T-helper 2 cell treated with Interferon-gamma antibody and Interleukin-4, amounts not matched to agents 5 μg/mL and 100 μg/mL, for 36 hours (primary cell): ENCODE measurements at places on chromosomes 2 and 18.

DNA sequence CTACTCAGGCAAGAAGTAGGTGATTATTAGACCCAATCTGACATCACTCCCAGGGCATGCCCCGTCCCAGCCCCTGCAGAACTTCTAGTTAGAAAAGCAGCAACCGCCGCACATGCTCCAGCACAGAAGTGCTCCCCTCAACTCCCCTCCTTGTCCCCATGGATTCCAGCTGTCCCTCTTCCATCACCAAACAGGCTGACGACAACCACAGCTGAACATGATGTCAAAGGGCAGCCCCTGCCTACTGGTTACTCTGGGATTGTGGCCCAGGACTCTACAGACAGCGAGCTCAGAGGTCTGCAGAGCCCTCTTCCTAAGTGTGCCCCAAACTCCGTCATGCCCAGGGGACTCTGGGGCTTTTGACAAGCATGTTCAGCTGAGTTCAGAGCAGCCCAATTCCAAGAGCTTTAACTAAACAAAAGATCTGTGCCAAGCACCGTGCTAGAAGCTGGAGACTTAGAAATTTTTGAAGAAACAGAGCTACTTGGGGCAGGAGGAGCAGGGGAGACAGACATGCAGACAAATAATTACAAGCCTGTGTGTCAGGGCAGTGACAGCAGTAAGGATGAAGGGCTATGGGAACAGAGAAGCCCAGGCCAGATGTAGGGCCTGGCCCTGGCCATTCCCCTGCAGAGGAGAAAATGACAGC, 148.1 kb downstream of the BCL11A start:
- no peak for DNase-seq

DNA sequence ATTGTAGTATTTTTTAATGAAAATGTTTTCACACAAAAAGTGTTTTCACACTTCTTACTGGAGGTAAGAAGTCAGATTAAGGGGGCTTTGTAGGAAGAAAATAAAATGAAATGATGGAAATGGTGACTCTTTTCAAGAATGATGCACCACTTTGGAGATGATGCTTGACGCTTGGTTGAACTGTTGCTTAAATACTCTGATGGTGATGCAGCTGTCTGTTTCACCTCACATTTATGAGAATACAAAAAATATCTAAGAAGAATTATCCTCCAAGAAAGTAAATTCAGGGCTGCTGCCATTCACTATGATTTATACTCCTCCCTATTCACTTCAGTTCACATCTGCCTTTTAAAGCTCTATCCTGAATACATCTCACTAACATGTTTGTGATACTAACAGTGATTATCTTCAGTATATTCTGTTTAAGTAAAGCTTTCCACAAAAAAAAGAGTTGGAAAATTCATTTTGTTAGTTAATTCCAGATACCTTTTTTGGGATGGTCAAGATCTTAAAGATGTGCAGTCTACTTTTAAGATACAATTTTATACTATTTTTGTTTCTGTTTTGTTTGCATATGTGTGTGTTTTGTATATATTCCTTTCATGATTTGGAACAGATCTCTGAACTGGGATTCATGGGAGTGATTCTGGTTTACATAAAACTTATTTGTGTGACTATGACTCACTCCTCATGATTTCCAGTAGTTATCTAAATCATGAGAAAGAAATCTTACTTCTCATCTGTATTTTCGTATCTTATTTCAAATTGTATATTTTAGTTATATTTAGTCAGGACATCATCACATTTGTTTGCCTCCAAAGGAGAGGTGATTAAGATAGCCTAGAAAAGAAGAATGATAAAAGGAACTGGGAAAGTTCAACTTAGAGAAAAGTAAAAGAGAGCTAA, 53.1 kb downstream of the SLC39A10 start:
- DNase-seq = no peak

DNA sequence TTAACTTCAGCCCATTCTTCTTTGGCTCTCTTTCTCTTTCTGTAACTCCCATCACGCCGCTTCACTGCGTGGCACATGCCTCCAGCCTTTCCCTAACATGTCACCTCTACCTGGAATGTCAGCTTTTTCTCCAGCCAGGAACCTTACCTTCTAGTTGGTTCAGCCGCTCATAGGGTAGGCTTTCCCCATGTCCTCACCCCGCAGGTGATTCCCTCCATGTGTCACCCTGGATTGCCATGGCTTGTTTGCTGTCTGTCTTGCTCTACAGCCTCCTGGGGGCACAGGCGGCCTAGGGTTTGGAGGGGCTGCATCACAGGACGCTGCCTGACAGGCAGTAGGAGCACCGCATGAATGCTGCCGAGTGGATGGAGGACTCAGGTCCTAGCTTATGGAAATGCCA, 39.2 kb downstream of the ARHGEF4 start:
- no peak for DNase-seq

GRCh38 chr2:99297994-99298393, 3.0 kb downstream of the LYG1 start:
- DNase-seq = no peak

GRCh38 chr2:45814488-45814887, 163.0 kb downstream of the PRKCE start:
- DNase-seq = no peak
